ENCODE measurements at places on chromosomes 12 and 14. TPM values are rescaled to one million over a fixed set of nuclear protein-coding genes. Genes with fewer than 3 reads are reported as not detected.

LALBA gene
- total RNA-seq = not detected

AMDHD1 gene
- 0.57 TPM for total RNA-seq

ZC2HC1C gene
- total RNA-seq = 1.7 TPM

KLHL33 gene
- 0.69 TPM for total RNA-seq

KRT73 gene
- not detected for total RNA-seq

CMAS gene
- total RNA-seq = 27.0 TPM

AKAP5 gene
- total RNA-seq = 1.7 TPM

ACSM4 gene
- not detected for total RNA-seq

NIN gene
- 28.1 TPM for total RNA-seq

KRT80 gene
- total RNA-seq = 1.7 TPM

FOXM1 gene
- not detected for total RNA-seq

DNA sequence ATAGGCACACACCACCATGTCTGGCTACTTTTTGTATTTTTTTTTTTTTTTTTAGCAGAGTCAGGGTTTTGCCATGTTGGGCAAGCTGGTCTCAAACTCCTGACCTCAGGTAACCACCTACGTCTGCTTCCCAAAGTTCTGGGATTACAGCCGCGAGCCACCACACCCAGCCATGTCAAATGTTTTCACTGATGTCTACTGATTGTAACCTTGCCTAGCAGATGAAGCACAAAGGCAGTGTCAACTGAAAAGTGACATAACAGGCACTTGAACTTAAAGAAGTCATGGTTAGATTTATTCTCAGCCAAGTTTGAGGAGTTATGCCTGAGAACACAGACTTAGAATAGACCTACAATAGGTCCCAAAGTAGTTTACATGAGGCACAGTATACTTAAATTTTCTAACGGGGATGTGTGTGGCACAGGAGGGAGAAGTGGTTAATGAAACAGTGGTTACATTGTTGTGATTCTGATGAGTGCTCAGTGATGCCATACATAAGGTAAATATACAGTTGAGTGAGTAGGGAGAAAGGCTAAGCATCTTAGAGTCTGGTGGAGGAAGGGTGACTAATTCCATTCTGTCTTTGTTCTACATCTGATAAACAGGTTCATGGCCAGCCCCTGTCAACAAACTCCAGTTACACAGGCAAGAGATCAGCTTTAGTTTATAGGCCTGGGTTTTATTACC is 12.6 kb upstream of the RNASE4 start:
- DNase-seq = no peak

- no peak for DNase-seq
Observed at GRCh38 chr12:46660276-46660675, 165.5 kb downstream of the SLC38A4 start.

- DNase-seq = no peak
Observed at GRCh38 chr12:5746036-5746908, 198.8 kb downstream of the ANO2 start.

DNA sequence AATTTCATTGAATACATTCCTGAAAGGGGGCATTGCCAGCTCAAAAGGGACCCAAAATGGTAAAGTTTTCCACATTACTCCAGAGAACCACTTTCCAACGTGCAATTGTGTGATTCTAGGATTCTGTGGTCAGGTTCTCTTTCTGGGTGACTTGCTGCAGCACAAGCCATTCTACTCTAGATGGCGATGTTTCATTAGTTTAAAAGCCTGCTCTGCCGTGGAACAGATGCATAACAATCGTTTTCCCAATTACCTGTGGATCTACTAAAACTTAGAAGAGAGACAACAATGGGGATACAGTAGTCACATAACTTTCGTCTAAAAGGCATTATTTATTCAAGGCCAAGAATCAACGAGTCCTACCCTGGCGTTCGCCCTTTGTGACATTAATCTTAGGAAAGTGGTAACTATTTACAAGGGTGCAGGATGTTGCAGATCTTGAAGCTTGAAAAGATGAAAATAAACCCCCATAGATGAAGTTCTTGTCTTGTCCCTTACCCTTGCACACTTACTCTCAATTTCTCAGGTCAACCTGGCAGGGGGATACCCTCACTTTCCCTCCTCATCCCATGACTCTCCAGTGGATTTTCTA is 400.9 kb downstream of the SNAPC1 start:
- no peak for DNase-seq

GRCh38 chr14:69191340-69192111 is at the start of gene EXD2:
Gene EXD2, plus strand, starts transcription at chr14:69191498. Its CDS starts 17,973 bp downstream, at chr14:69209471.
- DNase-seq = peak; percentile 87

DNA sequence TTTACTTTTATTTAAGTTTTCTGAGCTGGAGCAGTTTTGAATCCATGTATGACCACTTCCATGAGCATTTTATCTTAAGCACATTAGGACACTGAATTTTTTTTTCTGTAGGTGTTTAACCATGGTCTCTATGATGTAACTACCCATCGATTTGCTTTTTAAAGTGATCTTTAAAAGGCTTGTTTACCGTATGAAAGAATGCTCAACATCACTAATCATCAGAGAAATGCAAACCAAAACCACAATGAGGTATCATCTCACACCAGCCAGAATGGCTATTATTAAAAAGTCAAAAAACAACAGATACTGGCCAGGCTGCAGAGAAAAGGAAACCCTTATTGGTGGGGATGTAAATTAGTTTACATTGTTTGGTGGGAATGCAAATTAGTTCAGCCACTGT is 23.0 kb downstream of the GLRX5 start:
- DNase-seq = no peak

- no peak for DNase-seq
Observed at GRCh38 chr12:119780786-119781434, 96.2 kb downstream of the CIT start.

DNA sequence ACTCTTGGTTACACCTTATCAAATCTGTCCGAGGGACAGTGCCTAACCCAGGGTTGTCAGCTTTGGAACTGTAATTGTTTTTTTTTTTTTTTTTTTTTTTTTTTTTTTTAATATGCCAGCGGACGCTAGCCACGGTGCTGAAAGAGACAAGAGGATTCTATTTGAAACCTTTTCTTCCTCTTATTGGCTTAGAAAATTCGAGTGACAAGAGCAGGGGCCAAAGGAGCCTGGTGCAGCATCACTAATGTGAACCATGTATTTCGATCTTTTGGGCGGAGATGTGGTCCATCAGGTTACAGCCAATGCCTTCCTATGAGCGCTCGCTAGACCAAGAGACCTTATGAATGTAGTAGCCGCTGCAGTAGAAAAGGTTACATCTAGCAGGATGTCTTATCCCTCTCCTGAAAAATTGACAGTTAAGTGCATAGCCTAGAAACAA is 922 bp downstream of the PTPRR start:
- no peak for DNase-seq

DNA sequence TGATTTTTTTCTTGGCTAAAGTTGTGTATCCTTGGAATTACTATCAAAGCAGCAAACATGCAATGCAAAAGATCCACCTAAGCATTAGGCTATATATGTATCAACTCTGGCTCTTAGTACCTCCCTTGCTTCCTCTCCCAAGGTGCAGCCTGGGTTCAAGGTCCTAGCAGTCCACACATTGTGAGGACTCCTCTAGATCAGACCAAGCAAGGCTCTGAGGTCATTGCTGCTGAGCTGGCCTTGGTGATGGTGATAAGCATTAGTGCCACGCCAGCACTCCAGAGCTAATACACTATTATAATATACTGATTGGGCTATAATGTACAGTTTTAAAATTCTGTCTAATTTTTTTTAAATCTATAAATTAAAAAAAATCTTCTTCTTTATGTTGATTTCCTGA is 196.9 kb upstream of the BTG1 start:
- no peak for DNase-seq

GRCh38 chr12:111754671-111755070 is 12.1 kb upstream of the ALDH2 start:
- peak; percentile 52 for DNase-seq

GRCh38 chr12:62128175-62128975 is 131.8 kb upstream of the USP15 start:
- no peak for DNase-seq

- DNase-seq = no peak
Observed at GRCh38 chr12:121009741-121010140, 6.5 kb downstream of the C12orf43 start.

- no peak for DNase-seq
Observed at GRCh38 chr12:123058481-123058880, 78.0 kb downstream of the ARL6IP4 start.

DNA sequence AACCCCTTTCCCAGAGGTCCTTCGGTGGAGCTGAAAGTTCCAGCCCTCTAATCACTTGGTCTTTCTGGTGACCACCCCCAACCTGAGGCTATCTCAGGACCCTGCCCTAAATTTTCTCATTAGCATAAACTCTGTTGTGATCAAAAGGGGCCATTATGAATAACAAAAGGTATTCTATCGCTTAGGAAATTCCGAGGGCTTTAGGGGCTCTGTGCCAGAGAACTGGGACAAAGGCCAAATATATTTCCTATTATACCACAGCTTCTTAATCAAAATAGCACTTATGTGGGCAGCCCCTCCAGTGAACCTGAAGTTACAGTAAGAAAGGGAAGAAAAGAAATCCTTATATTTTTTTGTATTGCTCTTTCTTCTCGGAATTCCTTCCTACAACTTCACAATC is 125.3 kb upstream of the NPAS3 start:
- DNase-seq = no peak

- peak; percentile 91 for DNase-seq
Observed at GRCh38 chr14:56117765-56118610, at the start of gene PELI2. Gene PELI2, plus strand, starts transcription at chr14:56118411. Its CDS starts 250 bp downstream, at chr14:56118661.

DNA sequence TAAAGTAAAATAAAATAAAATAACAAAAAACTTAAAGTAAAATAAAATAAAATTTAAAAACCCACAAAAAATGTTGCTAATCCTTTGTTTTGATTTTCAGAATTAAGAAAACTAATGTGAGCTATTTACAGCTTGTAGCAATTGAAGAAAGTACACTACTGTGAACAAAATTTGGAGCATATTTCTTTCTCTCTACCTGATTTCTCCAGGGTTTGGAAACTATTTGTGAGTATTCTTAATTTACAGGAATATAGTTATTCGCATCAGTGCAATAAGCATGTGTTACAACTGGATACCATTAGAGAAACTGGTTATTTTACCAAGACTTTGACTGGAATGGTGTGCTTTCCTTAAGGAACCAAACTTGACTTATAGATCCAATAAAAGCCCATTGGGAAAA is 86.1 kb upstream of the CNOT2 start:
- no peak for DNase-seq

DNA sequence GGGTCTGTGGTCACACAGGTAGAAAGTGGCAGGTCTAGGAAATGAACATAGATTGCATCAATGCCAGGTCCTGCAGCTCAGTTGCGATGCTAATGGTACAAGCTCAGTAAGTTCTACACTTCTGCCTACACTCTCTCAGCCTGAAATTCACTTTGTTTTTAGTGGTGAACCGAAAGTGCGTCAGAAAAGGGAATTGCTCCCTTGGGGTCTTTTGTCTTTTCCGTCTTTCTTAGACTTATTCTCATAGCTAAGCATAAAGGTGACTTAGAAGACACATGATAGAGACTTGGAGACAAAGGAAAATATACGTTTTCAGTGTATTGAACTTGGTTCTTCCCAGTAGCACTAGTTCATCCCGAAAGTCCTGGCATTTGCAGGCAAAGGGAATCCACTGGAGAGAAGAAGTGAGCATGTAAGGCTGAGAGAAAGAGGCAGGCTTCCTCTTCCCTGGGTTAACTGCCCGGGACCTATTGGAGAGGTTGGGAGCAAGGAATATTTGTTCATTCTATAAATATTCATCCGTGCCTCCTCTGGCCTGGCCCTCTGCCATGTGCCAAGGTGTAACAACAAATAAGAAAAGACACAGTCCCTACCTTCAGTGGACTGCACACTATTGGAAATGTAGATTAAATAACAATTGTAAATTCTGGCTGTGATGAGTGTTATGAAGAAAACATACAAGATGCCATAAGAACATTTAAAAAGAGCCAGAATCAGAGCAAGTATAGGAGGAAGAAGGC is 785.8 kb downstream of the MED13L start:
- DNase-seq = no peak

DNA sequence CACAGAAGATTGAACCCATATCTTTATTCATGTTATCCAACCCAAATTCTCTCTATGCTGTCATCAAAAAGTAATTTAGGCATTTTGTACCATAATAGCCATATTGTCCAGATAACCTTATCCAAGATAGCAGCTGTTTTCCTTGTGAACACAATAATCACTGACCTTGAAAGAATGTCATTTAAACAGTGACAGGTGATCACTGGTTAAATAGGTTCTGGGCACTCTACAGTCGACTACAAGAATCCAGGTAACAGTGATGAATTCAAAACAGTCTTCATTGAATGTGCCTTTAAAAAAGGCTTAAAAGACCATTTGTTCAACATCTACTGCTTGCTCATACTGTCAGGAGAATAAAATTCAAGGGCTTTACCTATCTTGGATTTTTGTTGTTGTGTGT is 4.6 kb upstream of the SPX start:
- no peak for DNase-seq

DNA sequence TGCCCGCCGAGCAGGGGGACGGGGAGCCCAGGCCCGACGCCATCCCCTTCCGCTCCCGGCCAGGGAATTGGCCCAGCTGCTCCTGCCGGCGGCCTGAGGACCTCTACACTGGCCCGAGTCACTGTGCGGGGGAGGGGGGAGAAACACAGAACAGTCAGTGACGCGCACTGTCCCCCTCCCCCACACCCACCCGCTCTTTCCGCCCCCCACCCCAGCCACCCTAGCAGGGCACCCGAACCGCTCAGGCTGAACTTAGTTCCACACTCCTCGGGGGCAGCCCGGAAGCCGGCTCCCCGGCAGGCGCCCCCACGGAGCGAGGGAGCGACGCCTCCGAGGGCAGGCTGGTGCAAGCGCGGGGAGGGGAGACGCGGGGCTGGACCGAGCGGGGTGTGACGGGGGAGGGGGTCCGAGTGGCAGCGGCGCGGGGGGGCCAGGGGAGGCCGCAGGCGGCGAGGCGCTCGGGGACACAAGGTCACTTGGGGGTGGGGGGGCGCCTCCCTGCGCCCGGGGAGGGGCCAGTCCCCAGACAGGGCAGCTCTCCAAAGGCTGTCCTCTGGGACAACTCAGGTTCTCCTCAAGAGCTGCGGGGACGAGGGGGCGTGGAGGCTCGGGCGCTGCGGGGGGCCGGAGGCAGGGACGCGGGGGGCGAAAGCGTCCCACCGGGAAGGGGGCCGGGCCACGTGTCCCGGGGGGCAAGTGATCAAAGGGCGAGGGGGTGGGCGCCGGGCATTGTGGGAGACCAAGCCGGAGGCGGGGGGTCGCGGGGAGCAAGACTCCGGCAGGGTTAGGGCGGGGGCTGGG is 648 bp downstream of the CHD4 start:
- peak; percentile 80 for DNase-seq
